ENCODE measurements at places on chromosomes 2 and 18.

DNA sequence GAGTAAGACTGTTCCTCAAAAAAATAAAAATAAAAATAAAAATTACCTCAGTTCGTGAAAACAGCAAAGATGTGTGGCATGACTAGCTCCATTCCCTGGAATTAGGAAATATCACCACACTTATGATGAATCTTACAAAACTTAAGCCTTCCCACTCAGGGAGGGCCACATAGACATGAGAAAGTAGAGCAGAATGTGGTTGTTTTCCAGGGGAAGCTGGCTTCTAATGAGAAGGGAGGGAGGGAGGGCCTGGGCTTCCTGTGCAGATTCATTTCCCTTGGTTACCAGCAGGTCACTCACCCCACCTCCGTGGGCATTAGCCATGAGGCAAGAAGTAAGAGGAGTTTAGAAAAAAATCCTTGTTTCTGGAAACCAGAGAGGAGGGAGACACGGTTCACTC lies 95.9 kb upstream of the RMDN2 start:
- peak; percentile 4 for DNase-seq

- no peak for DNase-seq
Observed at GRCh38 chr2:50535256-50535655, 496.7 kb downstream of the NRXN1 start.

DNA sequence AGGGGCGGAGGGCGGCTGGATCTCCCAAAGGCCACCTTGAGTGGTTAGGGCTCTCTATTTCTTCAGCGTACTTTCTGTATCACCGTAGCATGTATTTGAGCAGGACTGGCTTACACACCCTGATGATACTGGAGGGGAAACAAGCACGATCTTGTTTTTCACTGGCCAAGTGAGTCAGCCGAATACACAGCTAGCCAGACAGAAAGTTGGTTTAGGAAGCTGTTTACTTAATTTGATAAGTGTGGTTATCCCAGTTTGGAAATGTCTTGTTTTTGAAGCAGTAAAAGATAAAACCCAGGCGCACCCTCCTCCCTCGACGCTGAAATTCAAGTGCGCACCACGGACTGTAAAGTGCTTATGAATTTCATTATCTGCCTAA lies 582 bp downstream of the RIOK3 start:
- peak; percentile 25 for DNase-seq

GRCh38 chr2:75287624-75288316 lies 88.5 kb upstream of the TACR1 start:
- DNase-seq = peak; percentile 22

DNA sequence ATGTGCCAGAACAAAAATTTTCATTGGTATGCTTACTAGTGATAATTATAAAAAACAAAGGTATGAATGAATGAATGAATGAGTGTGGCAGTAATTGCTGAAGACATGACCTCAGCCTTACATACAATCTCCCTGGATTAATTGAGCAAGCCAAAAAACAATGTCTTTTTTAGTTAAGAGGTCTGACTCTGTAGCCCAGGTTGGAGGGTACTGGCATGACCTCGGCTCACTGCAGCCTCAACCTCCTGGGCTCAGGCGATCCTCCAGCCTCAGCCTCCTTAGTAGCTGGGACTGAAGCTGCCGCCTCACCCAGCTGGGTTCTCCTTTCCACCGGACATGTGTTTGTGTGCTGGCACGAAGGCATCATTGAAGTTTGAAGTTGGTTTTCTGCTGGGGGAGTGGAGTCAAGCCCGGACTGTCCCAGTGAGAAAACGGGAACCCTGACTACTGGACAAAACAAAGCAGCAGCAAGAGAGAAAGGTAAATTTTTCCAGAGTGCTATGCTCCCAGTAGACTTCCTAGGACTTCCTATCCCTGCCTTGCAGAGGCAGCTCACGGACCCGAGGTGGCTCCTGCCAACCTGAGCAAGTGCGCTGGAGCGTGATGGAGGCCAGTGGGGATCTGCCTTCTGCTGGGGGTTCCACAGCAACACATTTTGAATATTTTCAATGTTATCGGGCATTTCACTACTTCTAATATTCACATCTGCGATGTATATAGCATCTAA lies 6.4 kb upstream of the IMP4 start:
- no peak for DNase-seq

GRCh38 chr2:148231858-148232257 lies 211.0 kb downstream of the MBD5 start:
- no peak for DNase-seq

DNA sequence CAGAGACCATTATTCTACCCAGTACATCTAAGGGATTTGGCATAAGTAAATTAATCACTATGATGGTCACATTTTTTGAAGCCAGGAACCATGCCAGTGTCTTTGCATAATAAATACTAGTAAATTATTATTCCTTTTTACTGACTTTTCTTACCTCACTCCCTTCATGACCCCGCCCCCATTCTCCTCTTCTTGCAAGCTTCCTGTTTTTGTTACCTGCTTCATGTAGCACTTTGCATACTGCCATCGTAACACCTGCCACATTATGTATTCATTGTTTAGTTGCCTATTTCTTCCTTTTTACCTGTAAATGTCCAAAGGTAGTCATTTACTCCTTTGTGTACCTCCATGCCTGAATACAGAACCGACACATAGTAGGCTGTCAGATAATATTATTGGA lies 309.5 kb downstream of the KIAA1328 start:
- no peak for DNase-seq

- DNase-seq = peak; percentile 37
Observed at GRCh38 chr18:21632393-21632792, 20.3 kb downstream of the SNRPD1 start.

DNA sequence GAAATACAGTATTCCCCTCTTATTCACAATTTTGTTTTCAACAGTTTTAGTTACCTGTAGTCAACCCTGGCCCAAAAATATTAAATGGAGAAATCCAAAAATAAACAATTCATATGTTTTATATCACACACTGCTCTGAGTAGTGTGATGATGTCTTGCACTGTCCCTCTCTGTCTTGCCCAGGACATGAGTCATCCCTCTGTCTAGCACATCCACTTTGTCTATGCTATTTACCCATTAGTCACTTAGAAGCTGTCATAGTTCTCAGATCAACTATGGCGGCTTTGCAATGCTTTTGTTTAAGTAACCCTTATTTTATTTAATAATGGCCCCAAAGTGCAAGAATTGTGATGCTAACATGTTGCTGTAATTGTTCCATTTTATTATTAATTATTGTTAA lies 380.6 kb upstream of the REG3G start:
- no peak for DNase-seq

DNA sequence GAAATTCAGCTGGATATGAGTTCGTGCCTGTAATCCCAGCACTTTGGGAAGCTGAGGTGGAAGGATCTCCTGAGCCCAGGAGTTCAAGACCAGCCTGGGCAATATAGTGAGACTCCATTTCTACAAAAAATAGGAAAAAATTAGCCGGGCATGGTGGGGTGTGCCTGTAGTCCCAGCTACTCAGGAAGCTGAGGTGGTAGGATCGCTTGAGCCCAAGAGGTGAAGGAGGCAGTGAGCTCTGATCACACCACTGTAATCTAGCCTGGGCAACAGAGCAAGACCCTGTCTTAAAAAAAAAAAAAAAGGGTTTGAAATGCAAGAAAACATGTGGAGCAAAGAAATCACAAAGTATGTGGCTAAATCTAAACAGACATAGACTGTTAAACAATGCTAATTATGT lies 9.8 kb downstream of the CGREF1 start:
- DNase-seq = no peak

GRCh38 chr2:26235089-26235488 lies 9.3 kb downstream of the HADHA start:
- no peak for DNase-seq

DNA sequence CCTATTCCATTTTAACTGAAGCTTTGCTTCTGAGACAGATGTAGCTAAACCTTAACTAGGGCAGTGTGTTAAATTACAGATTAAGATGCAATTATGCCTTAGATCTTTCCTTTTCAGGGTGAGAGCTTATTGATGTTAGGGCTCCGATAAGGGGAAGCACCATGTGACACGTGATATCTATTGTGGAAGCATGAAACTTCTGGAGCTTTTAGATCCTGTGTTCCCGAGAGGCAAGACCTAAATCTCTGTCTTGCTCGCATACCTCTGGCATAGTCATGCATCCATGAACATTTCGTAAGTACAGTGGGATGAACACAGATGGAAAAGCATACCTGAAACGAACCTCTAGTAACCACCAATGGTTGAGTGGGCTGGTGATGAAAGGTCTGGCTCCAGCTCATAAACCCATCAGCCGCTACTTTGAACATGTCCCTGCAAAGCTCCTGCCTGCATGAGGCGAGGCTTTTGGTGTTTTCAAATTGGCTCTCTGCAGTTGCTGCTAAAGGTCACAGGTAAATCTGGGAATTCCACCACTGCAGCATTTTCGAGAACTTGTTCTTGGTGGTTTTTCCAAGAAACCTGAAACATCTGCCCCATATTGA lies 3.7 kb upstream of the NRP2 start:
- no peak for DNase-seq

DNA sequence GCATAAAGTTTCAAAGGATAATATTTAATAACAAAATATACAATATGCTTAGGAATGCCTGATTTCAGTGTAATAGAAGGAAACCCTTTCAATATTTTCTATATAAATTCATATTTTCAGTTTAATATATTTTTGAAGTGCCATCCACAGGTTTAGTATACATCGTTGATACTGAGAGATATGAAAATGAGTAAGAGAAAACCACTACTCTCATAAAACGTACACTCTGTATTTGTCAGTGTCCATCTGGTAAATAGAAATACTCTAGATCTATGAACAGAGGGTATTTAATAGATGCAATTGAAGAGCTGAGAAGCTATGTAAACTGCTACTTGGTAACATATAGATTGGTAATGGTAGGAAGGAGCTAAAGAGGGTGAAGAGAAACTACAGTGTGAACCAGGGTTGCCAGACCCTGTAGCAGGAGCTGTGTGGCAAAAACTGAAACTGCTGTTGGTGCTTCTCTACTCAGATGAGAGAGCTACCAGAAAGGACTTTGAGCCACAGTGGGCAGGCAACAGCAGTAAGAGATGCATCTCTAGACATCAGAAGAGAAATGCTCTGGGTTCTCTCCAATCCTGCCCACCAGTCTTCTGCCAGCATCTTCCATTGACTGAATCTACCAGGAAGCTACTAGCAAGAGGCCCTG lies 187.4 kb downstream of the CCDC102B start:
- DNase-seq = no peak

- DNase-seq = no peak
Observed at GRCh38 chr2:10561288-10562035, 113.3 kb upstream of the ODC1 start.

DNA sequence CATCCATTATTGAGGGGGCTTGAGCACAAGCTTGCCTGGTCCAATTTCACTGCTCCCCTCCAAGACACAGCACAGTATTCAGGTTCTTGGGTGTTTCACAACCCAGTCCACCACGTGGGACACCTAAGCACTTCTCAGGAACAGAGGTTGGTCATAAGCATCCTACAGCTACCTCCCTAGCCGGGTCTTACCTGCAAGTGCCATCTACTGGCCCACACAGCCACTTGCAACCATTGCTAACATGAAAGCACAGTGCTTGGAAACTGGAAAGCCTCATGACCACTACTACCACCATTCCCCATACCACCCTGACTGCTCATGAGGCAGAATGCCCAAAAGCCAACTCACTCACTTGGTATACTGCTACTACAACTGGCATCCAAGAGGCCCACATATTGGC lies 105.7 kb upstream of the RPRM start:
- DNase-seq = no peak

GRCh38 chr2:192298664-192299063 lies 103.9 kb upstream of the TMEFF2 start:
- no peak for DNase-seq

DNA sequence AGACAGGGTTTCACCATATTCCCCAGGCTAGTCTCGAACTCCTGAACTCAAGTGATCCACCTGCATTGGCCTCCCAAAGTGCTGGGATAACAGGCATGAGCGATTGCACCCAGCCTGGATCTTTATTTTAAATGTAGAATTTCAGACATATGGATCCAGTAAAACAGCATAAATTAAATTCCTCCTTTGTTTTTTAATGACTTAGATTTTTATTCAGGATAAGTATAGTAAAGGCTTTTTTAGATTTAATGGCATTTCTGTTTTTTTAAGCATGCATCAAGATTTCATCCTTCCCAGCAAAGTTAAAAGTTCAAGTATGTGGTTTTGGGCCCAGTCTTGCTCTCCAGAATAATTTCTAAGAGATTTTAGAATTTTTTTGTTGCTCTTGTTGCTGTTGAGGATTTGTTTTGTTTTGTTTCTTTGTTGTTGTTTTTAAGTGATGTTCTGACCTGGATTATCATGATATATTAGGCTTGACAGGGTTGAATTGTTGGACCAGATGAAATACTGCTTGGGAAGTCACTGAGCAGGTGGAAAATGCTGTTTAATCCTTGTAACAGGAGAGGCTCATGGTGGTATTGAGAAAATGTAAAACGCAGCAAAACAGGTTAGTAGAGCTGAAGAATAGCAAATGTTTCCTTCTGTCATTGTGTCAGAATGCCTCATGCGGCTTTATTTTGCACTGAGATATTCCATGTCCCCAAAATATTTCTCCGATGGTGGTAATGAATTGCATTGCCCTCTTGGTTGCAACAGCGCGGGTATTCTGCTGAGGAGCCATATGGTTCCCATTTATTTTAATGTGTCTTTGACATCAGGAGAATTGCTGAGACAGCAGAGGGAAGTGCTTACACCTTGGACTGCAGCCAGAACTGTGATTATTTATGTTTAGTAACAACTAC lies 147.9 kb downstream of the GALNT3 start:
- DNase-seq = no peak

DNA sequence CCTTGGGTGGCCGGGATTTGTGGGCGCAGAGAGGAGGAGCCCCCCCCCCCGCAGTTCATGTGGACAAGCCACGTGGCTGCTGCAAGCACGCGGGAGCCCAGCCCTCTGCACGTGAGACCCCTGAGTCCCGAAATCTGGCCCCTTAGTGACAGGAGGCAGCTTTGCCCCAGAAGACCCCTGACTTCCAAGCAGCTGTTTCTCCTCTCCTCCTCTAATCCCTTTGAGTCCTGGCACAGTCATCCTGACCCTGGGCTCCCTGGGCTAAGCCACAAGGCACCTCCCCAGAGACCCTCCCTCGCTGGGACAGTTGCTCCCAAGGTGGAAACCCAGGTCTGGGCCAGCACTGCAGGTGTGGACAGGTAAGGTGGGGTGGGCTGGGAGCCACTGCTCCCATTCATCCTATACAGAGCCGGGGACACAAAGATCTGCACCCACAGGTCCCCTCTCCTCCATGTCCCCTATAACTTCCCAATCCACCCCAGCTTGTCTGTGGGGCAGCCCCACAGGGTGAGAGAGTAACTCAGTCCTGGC lies 923 bp downstream of the TEKT4 start:
- no peak for DNase-seq

Measured in pons (tissue), 1 donor.